ENCODE measurements at places on chromosomes 1 and 21.

DNA sequence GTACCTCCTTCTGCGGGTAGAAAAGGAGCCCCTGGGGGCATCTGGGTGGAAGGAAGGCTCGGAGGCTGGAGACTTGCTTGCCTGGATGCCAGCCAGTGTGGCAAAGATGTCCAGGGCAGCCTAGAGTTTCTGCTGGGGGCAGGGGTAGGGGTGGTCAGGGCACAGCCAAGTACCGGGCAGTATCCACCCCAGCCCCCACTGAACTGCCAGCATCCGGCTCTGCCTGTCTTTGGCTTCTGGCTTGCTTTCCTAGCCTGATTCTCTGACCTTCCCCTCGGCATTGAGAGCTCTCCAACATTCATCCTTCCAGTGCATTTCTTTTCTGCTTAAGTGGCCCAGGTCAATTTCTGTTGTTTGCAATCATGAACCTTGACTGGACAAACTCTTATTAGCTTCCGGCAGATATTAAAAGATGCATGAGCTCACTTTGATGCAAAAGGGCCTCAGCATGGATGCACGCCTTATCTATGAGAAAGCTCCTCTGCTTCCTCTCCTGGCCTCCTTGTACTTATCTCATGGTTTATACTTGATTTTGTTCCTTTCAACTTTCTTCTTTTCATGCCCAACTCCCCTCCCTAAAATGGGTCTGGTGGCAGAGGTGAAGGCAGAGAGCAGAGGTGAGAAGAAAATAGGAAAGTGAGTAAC, 116.9 kb downstream of the HLCS start:
- no peak for DNase-seq

DNA sequence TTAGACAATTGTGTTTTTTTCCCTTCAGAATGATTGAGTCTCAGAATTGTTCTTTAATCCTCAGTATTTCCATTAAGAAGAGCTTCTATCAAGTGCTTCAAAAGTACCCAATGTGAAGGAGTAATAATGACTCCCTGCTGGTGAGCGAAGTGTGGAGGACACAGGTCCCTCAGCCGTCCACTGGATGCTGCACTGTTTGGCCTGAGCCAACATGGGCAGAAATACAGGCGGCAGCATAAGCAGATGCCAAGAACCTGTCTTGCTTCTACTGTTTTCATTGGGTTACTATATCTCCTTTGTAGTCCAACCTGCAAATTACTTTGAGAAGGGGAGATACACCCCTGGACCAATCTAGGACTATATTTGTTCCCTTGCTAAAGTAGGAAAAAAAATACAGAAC, 55.3 kb upstream of the DPH5 start:
- DNase-seq = no peak

DNA sequence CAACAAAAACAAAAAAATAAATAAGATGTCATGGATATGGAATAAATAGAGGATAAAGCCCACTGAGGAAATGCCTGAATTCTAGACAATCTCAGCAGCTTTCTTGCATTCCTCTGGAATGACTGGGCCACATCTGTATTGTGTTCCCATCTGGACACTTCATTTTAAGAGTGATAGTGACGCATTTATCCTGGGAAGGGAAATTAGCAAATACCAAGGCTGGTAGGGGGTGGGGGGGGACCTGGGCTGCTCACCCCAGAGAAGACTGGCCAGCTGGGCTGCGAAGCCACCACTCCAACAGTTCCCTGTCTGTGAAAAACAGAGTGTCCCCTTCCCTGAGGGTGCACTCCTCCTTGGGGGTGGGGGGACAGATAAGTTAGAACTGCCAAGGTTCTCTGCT, 106.3 kb downstream of the HIVEP3 start:
- DNase-seq = no peak

DNA sequence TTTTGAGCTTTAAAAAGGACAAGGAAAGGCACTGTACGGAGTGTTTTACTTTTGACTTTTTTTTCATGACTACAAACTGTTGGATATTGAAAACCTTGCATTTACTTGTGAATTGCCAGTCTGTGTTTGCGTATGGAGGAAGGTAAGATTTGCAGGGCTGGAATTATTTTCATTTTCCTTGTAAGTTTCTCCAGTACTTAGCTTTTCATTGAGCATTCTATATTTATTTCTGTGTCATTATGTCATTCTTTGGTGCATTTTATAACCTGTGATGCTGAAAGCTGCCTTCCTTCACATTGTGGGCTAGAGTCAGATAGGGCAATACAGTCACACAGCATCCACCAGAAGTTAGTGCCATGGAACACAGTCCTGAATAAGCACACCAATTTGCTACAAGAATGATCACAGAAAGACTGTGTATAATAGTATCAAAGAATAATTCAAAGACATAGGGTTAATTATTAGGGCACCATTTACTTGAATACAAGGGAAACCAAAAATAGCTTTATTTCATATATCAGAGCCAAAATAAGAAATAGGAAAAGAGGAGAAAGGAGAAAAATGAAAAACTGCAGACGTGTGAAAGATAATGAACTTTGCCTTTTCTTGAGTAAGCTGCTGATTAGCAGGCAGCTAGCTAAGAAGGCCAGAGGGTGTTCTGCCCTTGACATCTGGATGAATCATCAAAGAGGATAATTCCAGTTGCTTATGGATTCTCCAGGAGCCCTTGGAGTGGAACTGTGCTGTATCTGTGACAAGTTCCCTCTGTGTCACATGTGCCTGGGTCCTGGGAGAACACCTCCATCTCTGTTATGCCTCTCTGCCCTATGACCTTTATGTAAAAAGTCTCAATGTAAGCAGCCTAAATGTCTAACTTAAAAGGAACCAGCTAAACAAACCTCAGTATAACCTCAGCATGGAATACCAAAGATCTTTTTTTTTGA, 8.0 kb upstream of the FAM20B start:
- no peak for DNase-seq

DNA sequence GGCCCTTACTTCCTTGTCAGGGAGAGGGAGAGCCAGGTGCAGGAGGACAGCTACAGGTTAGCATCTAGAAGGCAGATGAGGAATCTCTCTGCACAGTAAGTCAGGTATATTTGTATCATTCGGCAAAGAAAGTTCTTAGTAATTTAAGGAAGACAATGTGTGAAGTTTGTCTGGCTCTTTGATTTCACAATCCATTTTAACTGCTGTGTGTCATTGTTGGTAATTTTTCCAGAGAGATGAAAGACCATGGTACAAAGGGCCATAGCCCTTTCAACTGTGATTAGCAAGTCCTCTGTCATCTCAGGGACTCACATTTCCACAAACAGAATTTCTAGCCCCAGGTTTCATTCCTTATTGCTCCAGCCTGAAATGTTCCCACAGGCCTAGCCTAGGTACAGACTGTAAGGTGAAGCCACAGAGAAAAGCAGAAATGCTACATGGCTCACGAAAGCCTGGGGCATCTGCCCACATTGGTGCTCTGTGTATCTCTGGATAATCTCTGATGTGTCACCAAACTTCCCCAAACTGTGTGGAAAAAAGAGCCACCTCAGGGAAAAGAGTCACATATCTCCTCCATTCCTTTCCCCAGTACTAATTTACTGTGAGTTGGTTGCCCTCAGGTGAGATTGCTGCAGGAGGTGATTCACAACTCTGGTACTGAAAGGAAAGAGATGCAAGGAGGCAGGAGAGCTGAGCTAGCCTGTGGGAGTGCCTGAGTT, 70.6 kb downstream of the SYT6 start:
- DNase-seq = no peak
